Upper lobe of left lung (tissue), 6 donors: ENCODE measurements at places on chromosomes 12 and 14.
A peak's percentile ranks its signal among the peaks of the same experiment; 100 is the strongest.

DNA sequence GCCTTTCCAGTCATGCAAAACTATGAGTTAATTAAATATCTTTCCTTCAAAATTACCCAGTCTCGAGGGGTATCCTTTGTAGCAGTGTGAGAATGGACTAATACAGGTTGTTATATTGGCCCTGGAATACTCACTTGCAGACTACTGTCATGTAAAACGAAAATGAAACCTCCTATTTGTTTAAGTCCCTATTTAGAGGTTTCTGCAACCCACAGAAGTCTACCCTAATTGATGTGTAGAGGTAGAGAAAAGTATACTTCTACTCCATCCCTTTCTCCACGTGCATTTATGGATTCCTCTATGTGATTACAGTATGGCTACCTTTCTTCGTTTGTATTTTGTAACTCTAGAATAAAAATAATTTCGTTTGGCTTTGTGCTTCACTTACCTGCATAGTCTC is 371.1 kb downstream of the FSCB start:
- DNase-seq, result no peak

- no peak for DNase-seq
These were observed 13.6 kb downstream of the MBIP start for GRCh38 chr14:36306836-36307235.

DNA sequence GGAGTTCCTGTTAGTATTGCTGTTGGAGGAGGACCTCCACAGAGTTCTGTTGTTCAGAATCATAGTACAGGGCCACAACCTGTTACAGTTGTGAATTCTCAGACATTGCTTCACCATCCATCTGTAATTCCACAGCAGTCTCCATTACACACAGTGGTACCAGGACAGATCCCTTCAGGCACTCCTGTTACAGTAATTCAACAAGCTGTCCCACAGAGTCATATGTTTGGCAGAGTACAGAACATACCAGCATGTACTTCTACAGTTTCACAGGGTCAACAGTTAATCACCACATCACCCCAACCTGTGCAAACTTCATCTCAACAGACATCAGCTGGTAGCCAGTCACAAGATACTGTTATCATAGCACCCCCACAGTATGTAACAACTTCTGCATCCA is 120.8 kb downstream of the ARID2 start:
- no peak for DNase-seq

GRCh38 chr14:99790201-99790977 is 2.8 kb upstream of the EML1 start:
- no peak for DNase-seq

DNA sequence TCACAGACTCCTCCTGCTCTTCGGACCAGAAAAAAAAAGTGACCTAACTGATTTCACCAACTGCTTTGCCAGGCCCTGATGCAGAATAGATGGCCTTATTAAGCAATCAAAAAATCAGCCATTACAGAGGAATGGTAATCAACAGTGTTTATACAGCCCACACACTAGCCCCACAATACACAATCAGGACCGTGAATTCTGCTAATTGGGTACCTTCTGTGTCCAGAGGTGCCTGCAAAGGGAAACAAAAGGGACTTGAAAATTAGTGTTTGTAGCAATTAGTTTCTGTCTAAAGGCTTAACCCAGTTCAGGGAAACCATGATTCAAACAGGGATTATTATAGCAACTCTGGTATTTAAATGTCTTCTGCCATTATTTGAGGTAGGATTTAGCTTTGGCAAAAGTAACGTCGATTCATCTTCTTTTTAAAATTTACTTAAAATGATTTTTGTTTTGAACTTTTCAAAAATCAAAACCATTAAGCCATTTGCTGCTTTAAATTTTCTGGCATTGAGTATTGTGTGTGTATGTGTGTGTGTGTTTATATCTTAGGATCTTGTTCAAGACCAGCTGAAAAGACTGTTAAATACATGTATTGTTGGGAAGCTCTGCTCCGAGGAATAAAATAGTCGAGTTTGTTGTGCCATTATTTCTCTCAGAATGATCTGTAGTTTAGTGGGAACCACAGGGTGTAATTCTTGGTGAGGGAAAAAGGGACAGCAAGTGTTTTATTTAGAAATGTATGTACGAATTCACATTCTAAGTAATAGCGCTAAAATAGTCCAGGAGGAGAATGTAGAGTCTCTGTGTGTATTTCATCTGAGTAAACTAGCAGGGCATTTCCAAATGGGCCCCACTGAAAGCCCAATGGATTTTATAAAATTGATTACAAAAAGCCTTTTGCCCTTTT is 156.1 kb downstream of the PTCSC3 start:
- DNase-seq, result no peak

- no peak for DNase-seq
These were observed 304.3 kb downstream of the NUAK1 start for GRCh38 chr12:105834496-105834895.

- DNase-seq, result peak; percentile 28
These were observed 210.2 kb downstream of the PTPRO start for GRCh38 chr12:15532364-15532977.

GRCh38 chr12:75862692-75863471 is 168.7 kb downstream of the PHLDA1 start:
- no peak for DNase-seq

DNA sequence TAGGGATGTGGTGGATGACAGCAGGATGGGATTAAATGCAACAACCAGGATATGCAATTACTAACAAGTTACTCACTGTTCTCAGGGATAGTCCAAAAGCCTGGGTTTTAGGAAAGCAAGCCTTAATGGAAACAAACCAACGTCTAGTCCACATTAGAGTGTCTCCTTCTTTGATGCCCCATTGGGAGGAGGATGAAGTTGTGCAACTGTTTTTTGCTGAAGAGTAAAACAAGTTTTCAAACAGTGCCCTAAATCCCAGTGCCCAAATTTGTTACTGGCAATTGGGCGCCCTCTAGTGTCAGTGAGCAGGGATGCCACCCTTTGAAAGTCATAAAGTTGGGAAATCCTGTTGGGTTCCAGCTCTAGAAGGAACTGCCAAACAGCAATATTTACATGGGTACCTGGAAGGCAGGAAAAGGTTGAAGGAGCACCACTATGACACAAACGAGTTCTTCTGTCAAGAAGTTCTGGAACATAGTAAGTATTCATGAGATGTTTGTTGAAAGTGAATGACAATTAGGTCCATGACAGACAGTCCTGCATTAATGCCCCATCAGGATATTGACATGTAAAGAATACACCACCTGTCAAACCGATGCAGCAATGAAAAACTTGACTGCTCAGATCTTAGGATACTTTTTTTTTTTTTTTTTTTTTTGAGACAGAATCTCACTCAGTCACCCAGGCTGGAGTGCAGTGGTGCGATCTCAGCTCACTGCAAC is 11.1 kb upstream of the DPF3 start:
- DNase-seq, result no peak

DNA sequence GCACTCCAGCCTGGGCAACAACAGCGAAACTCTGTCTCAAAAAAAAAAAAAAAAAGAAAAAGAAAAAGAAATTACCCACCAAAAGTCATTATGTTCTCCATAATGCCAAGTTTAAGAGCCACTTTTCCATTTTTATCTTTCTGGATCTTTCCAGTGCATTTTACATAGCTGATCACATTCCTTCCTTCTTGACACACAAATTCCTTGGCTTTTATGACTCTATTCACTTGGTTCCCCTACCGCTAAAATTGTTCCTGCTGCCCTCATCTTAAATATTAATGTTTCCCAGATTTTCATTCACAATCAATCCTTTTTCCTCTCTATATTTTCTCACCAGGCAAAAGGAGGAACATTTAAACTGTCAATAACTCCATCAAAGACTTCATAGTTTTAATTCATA is 20.2 kb downstream of the KLHL28 start:
- no peak for DNase-seq

GRCh38 chr12:76259106-76259505 is 89.1 kb downstream of the BBS10 start:
- no peak for DNase-seq

DNA sequence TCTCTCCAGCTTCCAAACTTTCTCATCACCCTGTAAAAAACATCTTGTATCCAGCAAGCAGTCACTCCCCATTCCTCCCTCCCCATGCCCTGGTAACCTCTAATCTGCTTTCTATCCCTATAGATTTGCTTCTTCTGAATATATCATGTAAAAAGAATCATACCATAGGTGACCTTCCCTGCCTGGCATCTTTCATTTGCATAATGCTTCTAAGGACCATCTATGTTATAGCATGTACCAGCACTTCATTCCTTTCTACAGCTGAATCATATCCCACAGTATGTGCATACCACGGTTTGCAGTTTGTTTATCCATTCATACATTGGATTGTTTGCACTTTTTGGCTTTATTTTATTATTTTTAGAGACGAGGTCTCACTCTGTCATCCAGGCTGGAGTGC is 22.9 kb upstream of the VPS37B start:
- DNase-seq, result no peak

- DNase-seq, result no peak
These were observed 172.2 kb upstream of the GZMB start for GRCh38 chr14:24806061-24806678.

DNA sequence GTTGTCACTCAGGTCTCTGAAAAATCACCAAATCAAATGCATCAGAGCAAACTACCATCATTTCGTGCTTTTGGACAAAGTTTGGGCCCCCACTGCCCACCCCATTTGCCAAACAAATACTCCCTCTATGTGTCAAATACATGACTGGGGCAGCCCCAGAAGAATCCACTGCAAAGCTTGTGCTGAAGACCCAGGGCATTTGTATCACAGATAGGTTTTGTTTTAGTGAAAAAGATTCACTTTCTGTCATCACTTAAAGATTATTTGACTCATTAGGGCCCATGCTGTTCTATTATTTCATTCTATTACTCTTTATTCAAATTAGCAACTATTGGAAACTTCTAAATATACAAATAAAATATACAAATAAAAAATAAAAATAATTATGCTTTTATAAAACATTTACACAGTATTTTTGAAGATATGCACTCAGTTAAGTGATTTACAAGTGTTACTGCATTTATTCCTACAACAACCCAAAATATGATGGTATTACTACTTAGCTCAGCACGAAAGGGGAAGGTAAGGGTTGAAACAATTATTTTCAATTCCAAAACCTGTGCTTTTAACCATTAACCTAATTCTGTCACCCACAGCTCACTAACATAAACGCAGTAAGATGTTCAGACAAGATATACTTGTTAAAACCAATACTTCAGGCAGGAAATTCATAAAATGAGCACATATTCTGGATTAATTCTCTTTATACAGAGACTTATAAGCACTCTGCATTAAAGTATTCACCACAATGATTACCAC is 36.5 kb downstream of the LRIG3 start:
- no peak for DNase-seq

GRCh38 chr12:64256166-64256800 is 34.2 kb upstream of the KICS2 start:
- DNase-seq, result no peak

DNA sequence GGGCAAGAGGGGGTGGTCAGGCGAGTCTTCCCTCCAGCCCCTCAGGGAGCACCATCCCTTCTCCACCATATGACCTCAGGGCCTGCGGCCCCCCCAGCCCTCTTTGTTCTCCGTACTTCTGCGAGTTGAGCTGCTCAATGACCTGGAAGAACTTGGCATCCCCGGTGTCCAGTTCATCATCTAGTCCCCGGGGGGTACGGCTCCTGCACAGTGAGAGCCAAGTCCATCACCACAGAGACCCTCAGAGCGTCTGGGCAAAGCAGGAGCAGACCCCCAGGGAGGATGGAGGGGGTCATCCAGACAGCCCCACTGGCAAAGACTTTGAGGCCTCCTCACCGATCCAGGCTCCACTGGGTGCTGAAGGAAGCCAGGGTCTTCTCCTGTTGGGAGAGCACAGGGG is 8.9 kb downstream of the ADCY4 start:
- no peak for DNase-seq

- DNase-seq, result no peak
These were observed 57.6 kb downstream of the C12orf56 start for GRCh38 chr12:64332938-64333337.

GRCh38 chr12:3137268-3137781 is 60.1 kb downstream of the TSPAN9 start:
- peak; percentile 40 for DNase-seq

DNA sequence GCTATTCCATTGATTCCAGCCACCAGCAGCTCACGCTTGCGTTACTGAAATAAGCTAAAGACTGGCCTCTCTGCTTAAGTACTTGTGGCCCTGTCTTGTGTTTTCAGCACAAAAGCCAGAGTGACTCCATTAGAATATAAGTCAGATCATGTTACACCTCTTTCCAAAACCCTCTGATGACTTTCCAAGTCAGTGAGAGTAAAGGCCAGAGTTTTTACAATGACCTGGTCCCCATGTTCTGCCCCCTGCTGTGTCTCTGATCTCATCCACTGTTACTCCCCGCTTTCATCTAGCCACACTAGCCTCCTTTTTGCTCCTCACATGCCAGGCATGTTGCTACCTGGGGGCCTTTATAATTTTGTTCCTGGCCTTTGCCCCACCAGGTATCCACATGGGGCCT is 6.9 kb upstream of the CKAP4 start:
- no peak for DNase-seq

DNA sequence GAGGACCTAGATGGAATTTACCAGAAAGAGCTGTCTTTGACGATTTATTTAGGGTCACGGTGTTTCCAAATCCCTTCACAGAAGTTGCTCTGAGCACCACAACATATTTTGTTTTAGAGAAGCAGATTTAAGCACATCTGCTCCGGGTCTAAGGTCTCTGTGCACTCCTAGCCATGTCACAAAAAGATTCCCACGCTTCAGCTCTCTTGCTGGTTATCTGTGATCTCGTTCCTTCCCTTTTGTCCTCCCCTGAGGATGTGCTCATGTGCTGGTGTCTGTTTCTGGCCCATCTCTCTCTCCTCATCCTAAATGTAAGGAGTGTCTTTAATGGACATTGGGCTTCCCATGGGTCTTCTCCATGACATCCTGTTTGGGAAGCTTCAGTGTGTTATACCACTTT is 53.7 kb upstream of the GNPNAT1 start:
- DNase-seq, result no peak

DNA sequence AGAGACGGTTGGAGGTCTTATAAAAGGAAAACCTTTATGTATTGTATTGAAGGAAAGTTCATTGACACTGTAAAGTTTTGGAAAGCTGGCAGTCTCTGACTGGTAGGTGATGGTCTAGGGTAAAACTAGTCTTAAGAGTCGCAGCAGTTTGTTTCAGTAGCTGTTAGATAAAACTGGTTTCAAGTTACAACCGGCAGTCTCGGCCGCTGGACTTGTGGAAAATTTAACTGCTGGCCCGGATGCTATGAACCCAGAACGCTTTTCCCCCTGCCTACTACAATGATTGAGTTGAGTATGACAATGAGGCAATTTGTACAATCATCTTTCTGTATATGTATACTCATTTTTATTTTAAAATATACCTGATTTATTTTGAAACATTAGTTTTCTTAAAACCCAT is 1426.9 kb downstream of the AACS start:
- no peak for DNase-seq
